ENCODE measurements at places on chromosomes 1 and 21.

DNA sequence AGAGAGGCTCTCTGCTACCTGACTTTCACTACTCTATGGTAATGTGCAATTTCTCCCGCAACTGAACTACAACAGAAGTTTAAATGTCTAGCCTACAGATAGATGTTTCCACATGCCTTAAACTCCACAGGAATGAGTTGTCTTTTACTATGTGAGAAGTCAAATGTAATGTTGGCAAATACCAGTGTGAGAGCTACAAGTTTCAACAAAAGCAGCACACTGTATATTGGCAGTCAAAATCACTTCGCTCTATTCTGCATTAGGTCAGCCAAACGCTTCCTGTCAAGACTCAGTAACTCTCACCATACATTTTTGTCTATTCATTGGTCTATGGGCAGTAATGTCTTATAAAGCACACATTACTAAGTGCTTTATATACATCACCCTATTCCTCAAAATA, 41.9 kb downstream of the LUZP1 start:
- DNase-seq: no peak

DNA sequence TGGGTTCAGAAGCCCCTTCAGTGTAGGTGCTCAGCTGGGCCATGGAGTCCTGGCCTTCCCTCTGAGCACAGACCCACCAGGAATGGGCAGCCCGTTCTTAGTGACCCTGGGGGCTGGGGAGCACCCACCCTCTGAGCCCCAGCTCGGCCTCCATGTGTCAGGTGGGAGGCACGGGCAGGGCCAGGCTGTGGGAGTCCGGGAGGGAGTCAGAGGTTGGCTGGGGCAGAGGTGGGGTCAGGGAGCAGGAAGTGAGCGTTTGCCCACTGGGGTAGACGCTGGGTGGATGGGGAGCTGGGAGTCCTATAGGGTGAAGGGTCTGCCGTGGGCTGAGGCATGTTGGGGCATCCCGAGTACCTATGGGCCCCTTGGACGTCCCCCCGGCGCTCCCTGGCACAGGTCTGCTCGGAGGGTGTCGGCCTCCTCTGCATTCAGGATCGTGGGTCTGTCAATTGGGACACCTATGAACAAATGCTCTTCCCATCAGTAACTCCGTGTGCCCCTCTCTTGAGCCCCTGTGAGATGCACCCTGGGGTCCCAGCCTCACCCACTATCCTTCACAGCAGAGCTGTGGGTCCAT, 30.5 kb downstream of the COL18A1 start:
- no peak for DNase-seq

GRCh38 chr1:31902510-31902860, 35.7 kb downstream of the PTP4A2 start:
- no peak for DNase-seq

DNA sequence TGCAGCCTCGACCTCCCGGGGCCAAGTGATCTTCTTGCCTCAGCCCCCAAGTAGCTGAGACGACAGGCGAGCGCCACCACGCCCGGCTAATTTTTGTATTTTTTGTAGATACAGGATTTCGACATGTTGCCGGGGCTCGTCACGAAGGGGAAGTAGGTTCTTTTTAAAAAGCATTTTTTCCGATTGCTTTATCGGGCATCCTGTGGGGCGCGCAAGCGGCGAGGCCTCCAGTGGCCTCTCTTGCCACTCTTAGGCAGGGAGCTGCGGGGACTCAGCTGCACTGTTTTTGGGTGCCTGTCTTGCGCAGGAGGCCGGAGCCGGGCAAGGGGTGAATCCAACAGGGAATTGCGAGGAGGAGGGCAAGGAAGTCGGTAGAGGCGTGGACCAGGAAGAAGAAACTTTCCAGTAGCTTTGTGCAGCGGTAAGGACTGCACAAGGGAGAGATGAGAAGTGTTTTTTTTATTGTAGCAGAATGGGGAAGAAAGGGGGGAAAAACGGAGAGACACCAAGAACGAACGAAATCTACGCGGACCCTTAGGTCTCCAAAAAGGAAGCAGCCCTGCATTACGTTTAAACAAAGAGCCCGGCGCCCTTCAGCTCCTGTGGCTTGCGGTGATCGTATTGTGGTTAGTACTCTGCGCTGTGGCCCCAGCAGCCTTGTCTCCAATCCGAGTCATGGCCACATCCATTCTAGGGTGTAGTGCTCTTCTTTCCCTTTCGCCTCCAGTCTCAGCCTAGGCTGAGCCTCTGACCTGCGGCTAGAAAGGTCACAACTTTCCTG, 164.8 kb downstream of the PPIAL4G start:
- no peak for DNase-seq

- no peak for DNase-seq
These were observed 393.9 kb downstream of the PLPP3 start for GRCh38 chr1:56185493-56185892.

DNA sequence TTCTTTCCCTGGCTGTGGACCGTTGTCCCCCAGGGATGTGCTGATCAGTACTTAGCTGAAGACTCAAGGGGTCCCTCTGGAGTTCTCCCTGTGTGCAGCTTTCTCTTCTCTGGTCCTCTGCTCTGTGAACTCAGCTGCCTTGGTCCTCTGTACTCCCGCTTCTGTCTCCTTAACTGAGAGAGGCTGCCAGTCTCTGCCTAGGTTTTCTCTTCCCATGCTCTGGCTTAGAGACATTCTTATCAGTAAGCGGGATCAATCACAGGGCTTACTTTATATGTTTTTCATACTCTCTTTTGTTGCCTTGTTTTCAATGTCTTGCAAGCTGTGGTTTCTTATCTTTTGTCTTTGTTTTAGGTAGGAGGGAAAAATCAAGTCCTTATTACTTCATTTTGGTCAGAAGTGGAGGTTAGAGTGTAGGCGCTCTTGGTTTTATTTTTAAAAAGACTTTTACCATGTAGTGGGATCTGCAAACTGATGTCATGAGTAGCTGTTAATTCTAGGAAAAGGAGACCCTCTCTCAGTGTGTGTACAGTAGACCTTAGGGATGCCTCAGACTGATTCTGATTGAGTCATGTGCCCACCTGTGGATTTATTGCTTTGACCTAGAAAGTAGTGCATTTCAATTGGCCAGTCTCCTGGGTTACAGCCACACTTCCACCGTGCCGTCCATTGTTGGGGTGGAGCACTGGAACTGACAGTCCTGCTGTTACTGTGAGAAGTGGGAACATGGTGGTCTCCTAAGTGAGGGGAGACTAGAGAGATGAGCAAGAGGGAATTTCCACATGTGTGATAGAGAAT, 46.6 kb downstream of the TTC3 start:
- DNase-seq: no peak

GRCh38 chr1:10549904-10550664, 75.3 kb downstream of the PEX14 start:
- DNase-seq: peak; percentile 17

DNA sequence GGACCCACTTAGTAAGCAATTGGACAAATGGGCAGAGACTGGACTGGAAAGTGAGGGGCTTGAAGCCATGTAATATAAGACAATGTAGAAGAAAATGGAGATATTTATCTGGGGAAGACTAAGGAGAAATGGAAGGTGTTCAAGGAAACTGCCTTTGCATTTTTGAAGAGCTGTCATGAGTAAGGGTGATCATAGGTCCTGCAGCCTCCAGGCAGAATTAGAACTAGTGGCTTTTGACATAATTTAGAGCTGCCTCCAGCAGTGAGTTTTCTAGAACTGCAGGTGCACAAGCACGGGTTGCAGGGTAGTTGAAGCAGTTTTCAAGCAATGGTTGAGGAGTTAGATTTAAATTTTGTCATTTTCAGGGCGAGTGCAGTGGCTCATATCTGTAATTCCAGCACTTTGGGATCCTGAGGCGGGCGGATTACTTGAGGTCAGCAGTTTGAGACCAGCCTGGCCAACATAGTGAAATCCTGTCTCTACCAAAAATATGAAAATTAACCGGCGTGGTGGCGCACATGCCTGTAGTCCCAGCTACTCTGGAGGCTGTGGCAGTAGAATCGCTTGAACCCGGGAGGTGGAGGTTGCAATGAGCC, 3.7 kb upstream of the CDC14A start:
- DNase-seq: no peak

DNA sequence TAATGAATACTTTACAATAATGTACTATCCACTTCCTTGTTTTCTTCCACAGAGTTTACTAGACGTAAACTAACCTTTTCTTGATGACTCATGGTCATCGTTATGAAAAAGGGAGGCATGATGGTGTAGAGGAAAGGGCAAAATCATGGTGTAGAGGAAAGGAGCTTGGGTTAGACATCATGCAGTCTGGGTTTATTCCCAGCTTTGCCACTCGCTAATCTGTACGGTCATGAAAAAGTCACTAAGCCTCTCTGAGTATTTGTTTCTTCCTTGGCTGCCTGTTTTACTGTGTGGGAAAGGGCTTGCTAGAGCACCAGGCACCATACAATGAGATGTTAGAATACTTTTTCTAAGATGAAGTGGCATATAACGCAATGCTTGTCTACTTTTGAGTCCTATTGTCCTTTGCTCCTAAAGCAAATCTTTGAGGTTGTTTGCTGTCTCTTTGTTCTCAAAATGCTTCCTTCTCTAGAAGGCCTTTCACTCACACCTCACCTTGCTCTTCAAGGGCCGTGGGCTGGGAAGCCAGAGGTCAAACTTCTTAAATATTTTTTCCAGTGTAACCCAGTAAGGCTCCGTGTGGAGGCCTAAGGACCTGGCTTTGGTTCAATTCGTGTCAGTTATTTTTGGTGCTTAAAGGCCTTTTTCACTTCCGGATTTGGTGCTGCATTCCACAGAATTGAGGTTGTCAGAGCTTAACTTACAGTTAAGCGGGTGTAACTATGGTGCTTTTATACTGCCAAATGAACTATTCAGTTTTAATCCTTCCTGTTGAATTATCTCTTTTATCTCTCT, 9.9 kb upstream of the ETV3 start:
- no peak for DNase-seq

DNA sequence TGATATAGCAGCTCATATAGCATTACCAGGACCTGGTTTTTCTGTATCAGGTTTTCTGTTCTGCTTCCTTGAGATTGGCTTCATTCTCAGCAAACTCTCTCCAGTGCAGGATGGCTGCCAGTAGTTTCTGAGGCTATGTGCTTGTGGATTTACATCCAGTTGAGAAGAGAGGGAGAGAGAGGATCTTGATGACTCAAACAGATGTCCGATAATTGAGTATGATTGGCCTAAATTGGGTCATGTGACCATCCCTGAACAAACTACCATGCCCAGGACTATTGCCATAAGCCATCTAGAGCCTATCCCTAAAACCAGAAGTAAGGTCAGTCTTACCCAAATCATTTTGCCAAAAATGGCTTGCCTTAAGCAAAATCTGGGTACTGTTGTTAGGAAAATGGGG, 18.1 kb upstream of the PSMA5 start:
- DNase-seq: no peak

GRCh38 chr1:219568733-219569132, 44.2 kb downstream of the ZC3H11B start:
- DNase-seq: no peak

DNA sequence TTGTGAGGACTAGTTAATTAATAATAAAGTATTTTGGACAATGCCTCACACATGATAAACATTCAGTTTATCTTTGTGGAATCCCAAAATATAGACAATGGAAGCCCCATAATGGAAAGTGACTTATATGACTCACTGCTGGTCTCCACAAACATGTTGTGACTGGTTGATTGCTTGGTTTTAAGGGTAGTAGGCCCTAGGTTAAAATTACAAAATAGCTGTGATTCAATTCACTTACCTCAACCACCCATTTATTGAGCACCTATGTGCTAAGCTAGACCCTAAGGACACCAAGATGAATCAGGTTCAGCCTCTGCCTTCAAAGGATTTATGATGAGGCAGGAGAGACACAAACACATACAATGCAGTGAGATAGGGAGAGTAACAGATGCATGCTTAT, 42.4 kb downstream of the KANK4 start:
- DNase-seq: no peak

- peak; percentile 3 for DNase-seq
These were observed 21.0 kb downstream of the CNIH4 start for GRCh38 chr1:224377676-224378006.

- DNase-seq: no peak
These were observed 303.2 kb upstream of the FAM78B start for GRCh38 chr1:166470014-166470413.

GRCh38 chr1:1122078-1122811, 6.4 kb upstream of the C1orf159 start:
- peak; percentile 42 for DNase-seq

- DNase-seq: no peak
These were observed 29.0 kb downstream of the SIM2 start for GRCh38 chr21:36727866-36728265.

- DNase-seq: no peak
These were observed 41.4 kb upstream of the CCDC190 start for GRCh38 chr1:162902416-162902815.

DNA sequence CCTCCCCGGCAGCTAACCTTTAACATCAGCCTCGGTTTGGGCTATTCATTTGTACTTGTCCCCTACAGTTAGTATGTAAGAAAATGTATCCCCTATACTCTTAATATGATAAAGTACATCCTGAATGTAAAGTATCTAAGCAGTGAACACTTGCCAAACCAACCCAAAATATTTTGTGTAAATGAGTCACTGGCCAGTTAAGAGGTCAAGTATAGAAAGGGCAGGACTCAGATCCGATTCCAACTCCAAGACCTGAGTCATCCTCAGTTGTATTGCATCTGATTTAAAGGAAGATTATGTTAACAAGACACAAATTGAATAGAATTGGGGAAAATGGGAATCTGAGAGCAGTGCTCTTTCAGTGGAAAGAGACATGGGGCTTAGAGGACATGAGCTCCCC, 84.4 kb downstream of the CD58 start:
- DNase-seq: no peak

DNA sequence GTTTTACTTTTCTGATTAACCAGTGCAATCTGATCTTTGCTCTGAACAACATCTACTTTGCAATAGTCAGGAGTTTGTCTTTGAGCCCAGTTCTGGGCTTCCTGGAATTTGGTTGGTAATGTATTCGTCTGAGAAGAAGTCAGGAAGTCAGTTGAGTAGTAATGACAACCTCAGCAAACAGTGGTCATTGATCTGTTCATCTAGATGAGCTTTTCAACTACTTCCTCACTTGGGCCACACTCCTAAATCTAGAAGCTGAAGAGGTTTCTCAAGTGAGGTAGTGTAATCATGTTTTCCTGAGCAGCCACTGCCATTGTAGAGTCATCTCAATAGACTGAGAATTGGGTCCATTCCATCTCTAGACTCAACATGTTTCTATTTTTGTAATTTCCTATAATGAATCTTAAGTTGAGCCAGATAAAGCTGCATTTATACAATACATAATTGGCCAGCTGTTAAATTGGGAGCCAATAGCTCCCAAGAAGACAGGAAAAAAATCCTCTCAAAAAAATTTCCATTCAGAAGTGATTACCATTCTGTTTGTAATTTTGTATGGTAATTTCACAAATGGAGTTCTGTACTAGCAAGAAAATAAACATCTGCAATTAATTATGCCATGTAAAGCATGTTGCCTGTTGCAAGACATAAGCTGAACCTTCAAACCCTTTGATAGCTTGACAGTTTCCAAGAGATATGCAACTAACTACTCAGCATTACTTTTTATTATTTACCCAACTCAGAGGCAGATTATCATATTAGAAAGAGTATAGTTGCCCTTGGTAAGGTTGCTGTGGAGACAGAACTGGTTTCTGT, 49.6 kb downstream of the WDR64 start:
- DNase-seq: peak; percentile 19

DNA sequence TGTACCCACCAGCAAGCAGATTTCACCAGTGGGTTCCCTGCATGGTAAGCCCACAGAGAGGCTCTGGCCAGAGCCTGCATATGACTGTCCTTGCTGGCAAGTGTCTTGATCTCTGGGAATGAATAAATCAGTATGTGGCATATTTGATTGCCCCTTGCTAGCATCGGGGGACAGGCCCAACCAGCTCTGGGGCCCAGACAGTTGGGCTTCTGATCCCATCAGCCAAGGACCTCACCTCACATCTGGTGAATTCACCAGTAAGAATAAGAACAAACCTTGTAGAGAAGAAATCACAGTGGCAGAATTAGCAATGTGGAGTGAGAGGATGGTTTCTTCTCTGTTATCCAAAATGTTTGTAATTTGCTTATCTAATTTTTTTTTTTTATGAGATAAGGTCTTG, 15.9 kb downstream of the SLC1A7 start:
- no peak for DNase-seq
